ENCODE measurements at places on chromosomes 5 and 9.

DNA sequence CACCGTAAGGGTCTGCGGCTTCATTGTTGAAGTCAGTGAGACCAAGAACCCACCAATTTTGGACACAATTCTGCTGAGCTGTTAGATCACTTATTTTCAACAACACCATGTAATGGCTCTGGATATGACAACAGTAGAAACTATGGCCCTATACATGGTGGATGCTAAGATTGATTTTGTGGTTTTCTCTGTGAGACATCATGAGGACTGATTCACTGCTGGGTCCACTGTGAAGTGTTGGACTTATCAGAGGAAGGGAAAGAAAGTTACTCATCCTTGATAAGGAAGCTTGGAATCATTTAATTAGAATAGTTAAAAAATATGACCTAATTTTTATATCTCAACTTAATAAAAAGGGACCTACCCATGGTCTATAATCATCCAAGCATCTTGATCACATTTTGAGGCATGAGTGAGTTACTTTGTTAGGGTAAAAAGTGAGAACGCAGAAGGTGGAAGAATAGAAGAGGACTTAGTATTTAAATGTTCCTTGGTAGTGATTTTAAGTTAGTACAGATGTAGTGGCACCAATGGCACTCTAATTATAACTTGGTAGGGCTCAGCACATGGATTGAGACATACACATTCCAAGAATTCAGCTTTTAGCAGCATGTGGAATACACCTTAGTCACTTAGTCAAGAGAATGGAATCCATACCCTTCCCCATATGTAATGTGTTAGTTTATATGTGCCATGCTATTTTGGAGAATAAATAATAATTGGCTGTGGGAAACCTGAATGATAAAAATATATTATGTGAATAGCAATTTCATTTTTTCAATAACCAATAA lies 123.5 kb upstream of the CD180 start:
- DNase-seq = peak; percentile 40

- no peak for DNase-seq
These were observed 34.5 kb upstream of the NCS1 start for GRCh38 chr9:130137641-130138081.

DNA sequence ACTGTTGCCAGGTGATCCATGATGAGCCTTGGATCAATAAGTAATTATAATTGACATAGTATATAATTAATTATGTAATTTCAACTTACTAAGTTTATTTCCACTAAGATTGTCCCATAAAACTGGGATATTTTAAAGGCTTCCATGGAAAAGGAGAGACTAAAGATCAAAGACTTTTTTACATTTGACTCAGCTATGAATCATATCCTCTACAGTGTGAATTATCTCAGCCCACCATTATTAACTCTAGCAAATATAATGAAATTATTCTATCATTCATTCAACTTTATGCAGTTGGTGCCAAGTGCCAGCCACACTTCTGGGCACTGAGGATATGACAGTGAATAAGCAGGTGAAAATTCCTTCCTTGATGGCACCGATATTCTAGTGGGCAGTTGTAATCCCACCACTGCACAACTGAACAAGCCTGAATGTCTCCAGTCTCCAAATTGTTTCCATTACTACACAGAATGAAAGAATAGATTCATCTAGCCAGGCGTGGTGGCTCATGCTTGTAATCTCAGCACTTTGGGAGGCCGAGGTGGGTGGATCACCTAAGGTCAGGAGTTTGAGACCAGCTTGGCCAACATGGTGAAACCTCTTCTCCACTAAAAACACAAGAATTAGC lies 21.9 kb upstream of the TXN start:
- DNase-seq = peak; percentile 15

GRCh38 chr9:83307066-83307724 lies 231.0 kb downstream of the FRMD3 start:
- DNase-seq = no peak

DNA sequence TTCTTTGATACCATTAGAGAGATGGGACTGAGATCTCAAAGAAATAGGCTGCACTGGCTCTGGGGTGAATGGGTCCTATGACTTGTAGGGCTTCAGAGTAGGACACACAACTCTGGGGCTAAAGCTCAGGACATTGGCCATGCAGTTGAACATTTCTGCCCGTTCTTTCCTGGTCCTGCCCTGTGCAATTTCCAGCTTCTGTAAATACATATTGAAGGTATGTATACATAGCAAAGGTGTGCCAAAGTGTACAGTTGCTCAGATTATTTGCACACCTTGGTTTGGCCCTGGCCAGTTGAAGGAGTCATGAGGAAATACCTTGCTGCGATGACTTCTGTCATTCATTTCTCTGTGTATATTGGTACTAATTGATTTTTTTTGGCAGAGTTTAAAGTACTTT lies 52.8 kb upstream of the TAF11L2 start:
- DNase-seq = no peak

GRCh38 chr5:137515238-137515637 lies 16.1 kb upstream of the SPOCK1 start:
- DNase-seq = no peak

GRCh38 chr9:91483189-91483691 lies 59.6 kb upstream of the NFIL3 start:
- peak; percentile 47 for DNase-seq

- DNase-seq = no peak
These were observed 65.9 kb downstream of the PRKACG start for GRCh38 chr9:68947842-68948569.

GRCh38 chr5:29853711-29854220 lies 1339.7 kb upstream of the CDH6 start:
- DNase-seq = no peak

- no peak for DNase-seq
These were observed 115.1 kb downstream of the GABBR2 start for GRCh38 chr9:98593354-98594253.

DNA sequence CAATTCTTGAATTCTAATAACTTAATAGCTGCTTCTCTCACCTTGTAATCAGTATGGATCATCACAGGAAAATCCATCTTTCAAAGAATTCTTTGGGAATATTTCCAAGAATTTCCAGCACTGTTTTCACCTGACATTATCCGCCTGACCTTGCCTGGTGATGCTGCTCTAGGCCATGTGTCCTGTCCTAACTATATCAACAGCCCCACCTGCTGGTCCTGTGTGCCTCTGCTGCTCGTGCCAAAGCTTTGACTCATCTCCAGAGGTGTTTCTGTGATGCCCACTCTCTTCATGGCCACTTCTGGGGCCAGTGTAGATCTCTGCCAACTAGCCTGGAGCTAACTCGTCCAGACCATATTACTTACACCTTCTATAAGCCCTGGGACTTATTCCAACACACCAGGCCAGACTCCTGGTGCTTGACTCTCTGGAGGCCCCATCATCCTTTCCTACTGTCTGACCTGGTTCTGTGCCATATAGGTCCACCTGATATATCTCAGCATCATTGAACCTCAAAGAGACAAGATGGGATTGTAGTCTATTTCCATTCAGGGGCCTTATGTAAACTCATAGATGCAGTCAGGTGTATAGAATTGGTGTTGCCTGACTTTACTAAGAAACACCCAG lies 67.5 kb upstream of the CKMT2 start:
- DNase-seq = peak; percentile 67

- DNase-seq = no peak
These were observed 132.7 kb upstream of the DMRT1 start for GRCh38 chr9:708551-709432.

- no peak for DNase-seq
These were observed 66.4 kb upstream of the TMC1 start for GRCh38 chr9:72454871-72455491.

DNA sequence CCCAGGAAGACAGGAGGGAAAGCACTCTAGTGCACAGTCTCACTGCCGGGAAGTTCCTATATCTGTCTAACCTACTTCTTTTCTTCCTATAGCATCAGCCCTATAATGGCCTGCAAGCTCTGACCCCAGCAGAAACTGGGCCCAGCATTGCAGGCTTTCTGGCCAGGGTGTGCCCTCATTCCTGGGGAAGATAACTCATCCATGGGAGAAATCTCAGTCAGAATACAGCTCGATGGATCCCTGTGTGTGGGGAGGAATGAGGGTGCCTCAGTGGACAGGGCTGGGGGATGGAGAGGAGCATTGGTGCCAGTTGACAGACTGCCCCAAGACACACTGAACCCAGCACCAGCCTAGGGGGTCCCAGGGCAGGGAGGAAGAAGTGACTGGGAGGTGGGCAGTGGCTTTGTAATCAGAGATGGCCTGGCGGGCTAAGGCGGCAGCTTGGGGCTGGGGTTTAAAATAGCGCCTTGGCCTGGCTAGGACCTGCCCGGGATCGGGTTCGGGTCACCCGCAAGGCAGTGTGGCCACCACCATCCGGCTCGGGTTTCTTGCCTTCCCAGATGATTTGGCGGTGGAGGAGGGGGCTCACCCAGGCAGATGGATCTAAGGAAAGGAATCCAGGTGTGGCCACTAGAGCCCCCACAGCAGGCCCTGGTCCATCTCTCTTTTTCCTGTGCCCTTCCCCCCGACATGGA lies 7.6 kb upstream of the CXXC5 start:
- DNase-seq = no peak

DNA sequence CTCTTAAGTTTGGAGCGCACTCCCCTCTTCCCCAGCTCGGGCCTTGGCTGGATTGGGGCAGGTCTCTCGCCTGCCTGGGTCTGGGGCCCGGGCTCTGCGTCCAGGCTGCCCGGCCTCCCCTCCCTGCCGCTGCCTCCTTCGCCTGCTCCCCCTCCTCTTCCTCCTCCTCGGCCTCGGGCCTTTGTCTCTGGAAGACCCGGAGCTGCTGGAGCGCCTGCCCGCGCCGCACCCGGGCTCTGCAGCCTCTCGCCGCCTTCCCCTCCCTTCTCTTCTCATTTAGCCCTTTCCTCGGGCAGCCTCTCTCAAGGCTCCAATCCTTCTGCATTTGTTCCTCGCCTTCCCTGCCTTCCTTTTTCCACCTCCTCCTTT lies 218.5 kb downstream of the C9orf50 start:
- DNase-seq = no peak

DNA sequence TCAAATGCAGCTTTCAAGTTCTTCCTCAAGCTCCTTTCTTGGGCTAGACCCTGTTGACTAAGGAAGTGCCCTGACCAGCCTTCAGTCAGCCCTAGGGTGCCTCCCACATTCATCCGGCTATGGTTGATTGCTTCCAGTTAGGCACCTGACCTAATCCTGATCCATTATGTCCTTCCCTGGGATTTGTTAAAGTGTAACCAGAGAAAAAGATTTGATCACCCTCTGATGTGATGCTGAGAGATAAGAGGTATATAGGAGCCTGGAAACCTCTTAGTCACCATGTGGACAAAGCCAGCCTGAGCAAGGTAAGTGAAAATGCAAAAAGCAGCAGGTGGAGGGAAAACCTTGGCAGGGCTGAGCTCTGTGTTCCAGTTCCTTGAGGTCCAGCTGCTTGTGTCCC lies 178.8 kb upstream of the ERCC6L2 start:
- DNase-seq = no peak

DNA sequence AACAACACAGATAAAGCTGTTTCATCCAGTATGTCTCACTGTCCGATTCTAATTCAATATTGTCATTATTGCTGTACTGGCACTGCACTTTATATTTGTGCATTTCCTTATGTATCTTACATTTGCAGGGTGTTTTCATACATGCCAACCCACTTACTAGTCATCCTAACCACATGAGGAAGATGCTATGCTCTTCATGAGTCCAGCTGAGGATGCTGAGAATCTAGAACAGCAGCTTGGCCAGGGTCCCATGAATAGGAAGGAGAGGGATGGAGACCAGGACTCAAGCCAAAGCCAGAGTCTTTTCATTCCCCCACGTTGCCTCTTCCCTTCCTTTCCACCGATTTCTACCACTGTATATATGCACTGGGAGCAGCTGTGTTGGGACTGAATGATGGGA lies 292.8 kb upstream of the KLF4 start:
- peak; percentile 74 for DNase-seq

GRCh38 chr9:96048104-96048955 lies 172.8 kb downstream of the ERCC6L2 start:
- DNase-seq = no peak

- no peak for DNase-seq
These were observed 42.3 kb upstream of the PPP1R26 start for GRCh38 chr9:135437259-135437658.

DNA sequence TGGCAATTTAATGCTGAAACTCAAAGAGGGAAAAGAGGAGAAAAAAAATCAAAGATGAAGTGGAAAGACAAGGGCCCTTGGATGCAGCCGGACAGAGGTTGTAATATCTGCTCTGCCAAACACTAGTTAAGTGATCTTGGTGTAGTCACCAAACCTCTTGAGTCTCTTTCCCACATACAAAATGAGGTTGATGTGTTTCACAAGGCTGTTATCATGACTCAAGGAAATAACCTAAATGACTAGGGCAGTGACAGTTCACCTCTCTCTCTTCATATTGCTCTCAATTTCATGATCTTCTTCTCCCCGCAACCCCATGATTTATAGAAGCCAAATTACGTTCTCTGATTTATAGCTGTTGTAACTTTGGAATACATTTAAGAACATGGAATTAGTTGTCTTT lies 44.9 kb downstream of the PIK3R1 start:
- no peak for DNase-seq
